Cerebellar cortex (tissue), 1 donor: ENCODE measurements at places on chromosomes 2 and 18.

DNA sequence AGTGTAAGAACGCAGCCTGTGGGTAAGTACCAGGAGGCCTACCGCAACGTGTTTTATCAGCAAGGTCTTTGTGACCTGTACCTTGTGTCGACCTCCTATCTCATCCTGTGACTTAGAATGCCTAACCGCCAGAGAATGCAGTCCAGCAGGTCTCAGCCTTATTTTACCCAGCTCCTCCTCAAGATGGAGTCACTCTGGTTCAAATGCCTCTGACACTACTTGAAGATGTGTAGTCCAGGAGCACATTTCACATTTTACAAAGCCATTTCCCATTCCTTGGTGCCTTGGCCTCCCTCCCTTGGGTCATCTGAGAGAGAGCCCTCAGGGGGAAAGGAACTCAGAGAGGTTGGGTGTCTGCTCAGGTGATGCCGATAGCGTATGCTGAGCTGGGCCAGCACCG is 6.6 kb upstream of the HPCAL1 start:
- DNase-seq, result no peak

DNA sequence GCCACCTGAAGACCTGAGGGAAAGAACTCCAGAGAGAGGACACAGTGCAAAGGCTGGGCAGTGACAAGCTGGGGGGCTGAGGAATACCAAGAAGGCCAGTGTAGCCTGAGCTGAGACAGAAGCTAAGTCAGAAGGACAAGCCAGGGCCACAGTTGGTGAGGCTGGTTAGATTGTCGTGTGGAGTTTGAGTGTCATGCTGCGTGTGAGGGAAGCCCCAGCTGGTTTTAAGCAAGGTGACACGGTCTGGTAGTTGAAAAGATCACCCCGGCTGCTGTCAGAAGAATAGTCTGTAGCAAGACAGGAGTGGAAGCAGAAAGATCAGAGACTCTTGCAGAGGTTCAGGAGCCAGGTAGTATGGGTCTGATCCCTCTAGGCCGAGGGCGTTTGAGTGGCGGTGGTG is 50.6 kb upstream of the RMDN2 start:
- DNase-seq, result no peak

DNA sequence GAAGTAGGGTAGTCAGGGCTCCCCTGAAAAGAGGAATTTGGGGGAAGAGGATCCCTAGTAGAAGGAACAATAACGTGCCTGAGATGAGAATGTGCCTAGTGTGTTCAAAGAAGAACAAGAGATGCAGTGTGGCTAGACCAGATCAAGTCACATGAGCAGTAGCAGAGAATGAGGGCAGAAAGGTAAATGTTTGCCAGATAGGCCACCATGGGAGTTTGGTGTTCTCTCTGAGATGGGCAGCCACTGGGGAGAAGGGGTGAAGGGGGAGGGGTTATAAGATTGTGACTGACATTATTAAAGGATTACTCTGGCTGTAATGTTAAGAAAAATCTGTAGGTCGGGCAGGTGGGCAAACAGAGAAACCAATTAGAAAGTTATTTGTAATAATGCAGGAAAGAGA is 166.0 kb downstream of the LCLAT1 start:
- DNase-seq, result no peak

GRCh38 chr2:218711550-218711929 is 905 bp downstream of the TTLL4 start:
- DNase-seq, result no peak

- no peak for DNase-seq
Measured at GRCh38 chr18:78106946-78107345, 857.3 kb downstream of the GALR1 start.

GRCh38 chr2:73611867-73612266 is 30.4 kb downstream of the NAT8 start:
- DNase-seq, result no peak

GRCh38 chr18:27138079-27138478 is 47.0 kb downstream of the CHST9 start:
- DNase-seq, result no peak

- DNase-seq, result no peak
Measured at GRCh38 chr2:127170452-127171197, 49.5 kb downstream of the CYP27C1 start.

DNA sequence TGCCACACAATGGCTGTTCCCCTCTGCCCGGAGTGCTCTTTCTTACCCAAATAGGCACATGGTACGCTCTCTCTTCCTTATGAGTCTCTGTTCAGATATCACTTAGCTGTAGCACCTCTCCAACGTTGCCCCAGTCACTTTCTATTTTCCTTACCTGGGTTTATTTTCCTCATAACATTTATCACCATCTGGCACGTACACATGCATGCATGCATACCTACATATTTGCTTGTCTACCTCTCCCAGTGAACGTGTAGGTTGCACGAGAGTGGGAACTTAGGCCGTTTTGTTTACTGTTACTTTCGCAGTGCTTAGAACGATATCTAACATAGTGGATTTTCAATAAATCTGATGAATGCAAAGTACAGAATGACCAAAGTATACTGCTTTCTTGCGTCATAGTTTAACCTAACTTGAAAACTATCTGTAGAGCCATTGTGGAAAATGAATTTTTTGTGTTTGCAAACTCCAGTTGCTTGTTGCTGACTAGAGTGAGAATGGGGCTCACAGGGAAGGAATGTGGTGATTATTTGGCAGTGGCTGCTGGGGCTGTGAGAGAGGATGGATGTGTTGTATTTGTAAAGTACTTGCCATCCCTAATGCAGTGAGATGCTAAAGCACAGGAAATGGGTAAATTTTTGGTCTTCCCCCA is 47.1 kb downstream of the ACSL3 start:
- no peak for DNase-seq

GRCh38 chr18:48122816-48123215 is 192.4 kb upstream of the SMAD2 start:
- no peak for DNase-seq

DNA sequence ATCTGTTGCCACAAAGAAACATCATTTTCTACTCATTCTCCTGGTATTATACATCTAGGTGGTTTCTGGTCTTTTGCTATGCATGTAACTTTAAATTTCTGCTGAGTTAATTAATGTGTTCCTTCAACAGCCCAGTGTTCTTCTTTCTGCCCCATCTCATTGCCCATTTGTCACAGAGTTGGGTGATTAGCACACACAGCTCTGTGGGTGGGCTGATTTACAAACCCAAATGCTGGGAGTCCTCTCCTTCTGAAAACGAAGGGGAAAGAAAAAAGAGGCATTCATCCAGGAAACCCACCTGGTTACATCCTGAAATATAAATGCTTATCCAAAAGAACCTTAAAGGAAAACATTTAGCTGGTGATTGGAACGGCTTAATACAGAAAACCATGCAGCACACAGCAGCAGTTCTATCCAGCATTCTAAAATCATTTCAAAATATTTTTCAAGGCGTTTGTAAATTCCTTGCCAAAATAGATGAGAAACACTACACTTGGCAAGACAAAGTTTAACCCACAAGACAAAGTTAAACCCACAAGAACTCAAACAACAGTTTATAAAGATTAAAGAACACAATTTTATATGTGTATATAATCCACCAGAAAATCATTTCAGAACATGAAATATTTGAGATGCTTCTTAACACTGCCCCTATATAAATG is 177.9 kb downstream of the ANTXR1 start:
- no peak for DNase-seq
